ENCODE measurements at places on chromosomes 1 and 21.

DNA sequence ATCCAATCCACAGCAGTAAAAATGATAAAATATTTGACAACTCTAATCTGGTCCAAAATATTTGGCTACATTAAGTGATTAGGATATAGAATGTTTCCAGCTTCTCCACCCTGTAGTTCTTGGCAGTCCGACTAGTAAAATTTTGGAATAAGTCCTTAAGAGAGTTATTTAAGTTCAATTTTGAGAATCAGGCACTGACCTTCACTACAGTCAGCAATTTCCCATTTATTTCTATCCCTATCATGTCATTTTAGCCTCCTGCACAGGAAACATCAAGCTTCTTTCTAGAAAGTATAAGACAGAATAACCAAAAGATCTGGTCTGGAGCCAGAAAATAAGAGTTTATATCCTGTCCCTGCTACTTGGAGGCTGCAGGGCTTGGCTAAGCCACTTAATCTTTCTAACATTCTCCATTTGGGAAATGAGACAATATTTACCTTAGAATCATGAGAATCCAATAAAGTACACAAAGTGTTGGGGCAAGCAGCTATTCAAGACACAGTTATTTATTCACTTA lies 162.2 kb downstream of the DPYD start:
- DNase-seq: no peak

DNA sequence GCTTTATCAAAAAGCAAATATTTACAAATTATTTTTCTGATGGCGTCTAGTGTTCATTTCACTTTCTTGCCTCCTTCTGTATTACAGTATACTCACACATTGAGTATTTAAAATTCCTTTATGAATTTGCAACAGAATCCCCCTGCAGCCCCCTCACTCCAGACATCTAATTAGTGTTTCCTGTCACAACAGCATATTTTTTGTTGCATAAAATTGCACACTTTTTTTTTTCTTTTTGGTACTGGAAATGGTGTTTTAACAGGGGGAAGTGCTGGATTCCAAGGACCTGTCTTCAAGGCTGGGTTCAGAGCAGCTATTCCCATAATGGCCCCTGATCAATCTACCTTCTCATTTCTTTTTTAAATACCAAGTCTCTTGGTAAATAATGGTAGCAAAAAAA lies 184.3 kb upstream of the HMCN1 start:
- DNase-seq: no peak

- DNase-seq: no peak
Observed at GRCh38 chr1:56452027-56453011, 127.0 kb downstream of the PLPP3 start.

DNA sequence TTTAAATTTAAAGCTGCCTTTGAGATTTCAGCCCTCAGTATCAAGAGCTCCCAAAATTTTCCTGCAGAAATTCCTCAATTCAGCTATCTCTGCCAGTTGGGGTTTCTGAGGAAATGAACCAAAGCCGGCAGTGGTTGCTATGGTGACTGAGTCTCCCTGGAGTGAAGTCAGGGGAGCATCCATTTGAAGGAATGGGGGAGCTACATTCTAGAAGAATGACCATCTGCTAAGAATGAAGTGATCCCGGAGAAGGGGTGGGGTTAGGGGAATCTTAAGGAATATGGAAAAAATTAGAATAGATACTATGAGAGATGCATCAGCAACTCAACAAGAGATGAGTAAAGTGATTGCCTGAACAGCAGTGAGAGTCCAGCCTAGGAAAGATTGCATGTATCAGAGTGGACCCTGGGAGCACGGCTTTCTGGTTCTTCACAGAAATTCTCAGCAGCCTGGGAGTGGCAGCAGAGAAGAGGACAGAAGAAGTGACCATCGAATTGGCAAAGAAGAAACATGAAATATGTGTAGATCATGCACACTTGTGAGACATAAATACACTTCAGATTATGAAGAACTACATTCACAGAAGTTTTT lies 94.7 kb downstream of the CHD1L start:
- DNase-seq: no peak

GRCh38 chr21:46079352-46080170 lies 18.4 kb upstream of the COL6A2 start:
- DNase-seq: no peak

GRCh38 chr1:99738858-99739465 lies 27.5 kb downstream of the FRRS1 start:
- no peak for DNase-seq

GRCh38 chr1:219778793-219779369 lies 149.5 kb downstream of the SLC30A10 start:
- DNase-seq: no peak

- no peak for DNase-seq
Observed at GRCh38 chr1:170407138-170407537, 124.8 kb upstream of the GORAB start.

- DNase-seq: no peak
Observed at GRCh38 chr1:167003711-167004110, 14.6 kb downstream of the MAEL start.

DNA sequence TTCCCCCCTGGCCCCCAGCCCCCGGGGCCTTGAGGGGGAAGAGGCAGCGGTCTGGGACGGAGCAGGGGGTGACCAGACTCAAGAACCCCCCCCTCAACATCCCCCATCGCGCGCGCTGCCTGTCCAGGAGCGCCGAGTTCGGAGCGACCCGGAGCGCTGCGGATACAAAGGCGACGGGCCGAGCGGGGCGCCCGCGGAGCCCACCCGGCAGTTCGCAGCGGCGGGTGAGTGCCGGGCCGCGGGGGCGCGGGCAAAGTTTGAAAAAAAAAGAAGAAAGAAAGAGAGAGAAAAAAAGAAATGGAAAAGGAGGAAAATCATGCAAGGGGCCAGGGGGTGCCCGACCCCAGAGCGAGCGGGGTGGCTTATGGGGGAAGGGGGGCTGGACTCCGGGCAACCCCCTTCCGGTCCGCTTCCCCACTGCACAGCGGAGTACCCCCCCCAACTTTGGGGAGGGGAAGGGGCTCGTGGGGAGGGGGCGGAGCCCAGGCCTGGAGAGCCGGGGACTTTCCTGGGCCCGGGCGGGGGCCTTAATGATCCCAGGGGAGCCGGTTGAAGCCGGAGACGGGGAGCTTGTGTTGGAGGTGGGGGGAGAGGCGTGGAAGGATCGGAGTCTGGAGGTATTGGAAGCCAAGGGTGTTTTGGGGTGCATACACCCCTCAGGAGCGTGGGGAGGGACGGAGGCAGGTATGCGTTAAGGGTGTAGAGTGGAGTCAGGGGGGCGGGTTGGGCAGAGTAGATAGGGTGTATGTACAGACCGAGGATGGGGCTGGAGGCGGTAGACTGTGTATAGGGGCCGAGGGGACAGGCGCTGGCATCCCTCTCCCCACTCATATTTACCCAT lies 502 bp downstream of the VANGL2 start:
- DNase-seq: no peak

- DNase-seq: no peak
Observed at GRCh38 chr1:75129660-75129982, 4.6 kb upstream of the LHX8 start.

- no peak for DNase-seq
Observed at GRCh38 chr1:214192825-214193643, 87.9 kb upstream of the SMYD2 start.

DNA sequence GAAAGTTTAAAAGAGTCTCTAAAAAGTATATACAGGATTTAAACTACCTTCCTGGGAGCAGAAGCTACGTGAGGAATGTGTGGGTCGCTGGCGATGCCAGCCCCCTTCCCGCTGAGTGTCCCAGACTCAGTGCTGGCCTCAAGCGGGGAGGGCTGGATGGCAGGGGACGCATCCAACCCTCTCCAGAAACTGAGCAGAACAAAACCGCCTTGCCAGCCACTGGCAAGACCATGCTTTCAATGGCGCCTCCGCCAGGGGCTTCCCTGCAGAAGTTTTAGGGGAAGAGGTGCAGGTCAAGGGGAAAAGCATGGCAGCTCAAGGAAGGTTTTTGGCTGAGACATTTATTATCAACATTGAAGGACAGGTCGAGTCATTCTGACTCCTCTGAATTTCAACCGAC lies 26.1 kb downstream of the NADK start:
- no peak for DNase-seq
